ENCODE measurements at places on chromosomes 7 and 10. TPM values are rescaled to one million over a fixed set of nuclear protein-coding genes. Genes with fewer than 3 reads are reported as not detected.

DNA sequence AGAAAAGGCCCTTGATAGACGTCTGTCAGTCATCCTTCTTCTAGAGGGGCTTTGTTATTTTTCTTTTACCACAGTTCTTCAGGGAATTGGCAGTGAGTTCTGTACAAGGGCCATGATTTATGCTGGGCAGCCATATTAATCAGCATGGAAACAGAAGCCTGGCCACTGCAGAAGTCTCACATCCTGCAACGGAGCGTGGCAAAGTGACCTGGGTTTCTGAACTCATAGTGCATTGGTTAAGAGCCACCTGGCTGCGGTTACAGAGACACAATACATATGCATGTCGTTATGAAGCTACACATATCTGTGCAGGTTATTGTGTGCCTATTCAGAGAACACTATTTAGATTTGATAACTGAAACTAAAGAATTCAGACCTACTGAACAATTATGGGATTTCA, 419.4 kb upstream of the CELF2 start:
- no peak for DNase-seq
- no peaks in the 10 kb centered on the region for H3K27me3 ChIP-seq

- H3K36me3 ChIP-seq: no peaks in the 10 kb centered on the region
- DNase-seq: no peak
- H3K27me3 ChIP-seq: peaks cover 81% of the 10 kb centered on the region
Observed at GRCh38 chr7:27212497-27213432, 12.9 kb upstream of the HOXA13 start.

DNA sequence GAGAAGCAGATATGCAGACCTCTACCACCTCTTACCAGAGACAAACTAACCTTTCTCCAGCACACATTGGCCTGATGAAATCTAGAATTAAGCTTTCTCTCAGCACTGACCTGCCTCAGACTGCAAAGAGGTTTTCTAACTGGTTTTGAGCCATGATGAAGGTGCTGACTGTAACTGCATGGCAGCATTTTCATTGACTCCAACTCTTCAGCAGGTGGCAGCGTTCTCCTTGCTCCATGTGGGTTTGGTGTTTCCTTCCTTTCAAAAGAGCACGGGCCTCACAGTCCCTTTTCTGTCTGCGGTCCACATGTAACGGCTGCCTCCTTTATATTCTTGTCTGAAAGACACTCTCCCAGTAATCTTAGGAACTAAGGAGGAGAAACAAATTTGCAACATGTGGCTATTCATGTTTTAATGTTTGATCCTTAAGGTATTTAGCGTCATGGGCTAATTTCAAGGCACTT, 12.6 kb downstream of the KLLN start:
- no peaks in the 10 kb centered on the region for H3K27me3 ChIP-seq
- peaks cover 9% of the 10 kb centered on the region for H3K4me1 ChIP-seq
- DNase-seq: peak; percentile 40

DNA sequence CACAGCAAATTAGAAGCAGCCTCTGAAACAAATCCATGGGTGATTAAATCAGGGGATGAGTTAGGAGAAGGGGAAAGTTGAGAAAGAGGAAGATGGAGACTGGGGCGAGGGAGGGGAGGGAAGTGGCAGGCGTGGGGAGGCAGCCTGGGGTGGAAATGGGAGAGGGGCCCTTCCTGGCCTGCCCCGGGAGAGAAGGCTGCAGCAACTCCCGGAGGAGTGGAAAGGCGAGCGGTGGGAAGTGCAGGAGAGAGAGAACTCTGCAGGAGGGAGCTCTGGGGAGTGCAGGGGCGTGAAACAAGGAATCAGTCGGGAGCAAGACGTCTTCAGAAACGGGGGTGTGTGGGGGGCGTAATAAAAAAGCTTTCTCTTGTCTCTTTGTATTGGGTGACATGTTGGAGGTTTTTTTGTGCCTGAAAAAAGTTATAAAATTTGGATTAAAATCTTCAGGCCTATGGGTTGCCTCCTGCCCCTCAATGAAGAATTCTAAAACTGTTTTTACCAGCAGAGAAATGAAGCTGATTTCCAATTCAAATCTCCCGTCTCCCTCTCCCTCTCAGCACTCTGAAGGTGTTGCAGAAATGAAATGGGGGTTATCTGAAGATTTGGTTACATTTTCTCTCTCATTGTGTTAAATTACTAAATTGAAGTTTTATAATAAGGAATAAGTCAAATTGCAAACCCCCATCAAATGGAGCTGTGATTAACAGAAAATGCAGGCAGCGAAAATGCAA, 4.7 kb upstream of the UNCX start:
- no peaks in the 10 kb centered on the region for H3K4me1 ChIP-seq
- DNase-seq: no peak
- H3K36me3 ChIP-seq: no peaks in the 10 kb centered on the region

DNA sequence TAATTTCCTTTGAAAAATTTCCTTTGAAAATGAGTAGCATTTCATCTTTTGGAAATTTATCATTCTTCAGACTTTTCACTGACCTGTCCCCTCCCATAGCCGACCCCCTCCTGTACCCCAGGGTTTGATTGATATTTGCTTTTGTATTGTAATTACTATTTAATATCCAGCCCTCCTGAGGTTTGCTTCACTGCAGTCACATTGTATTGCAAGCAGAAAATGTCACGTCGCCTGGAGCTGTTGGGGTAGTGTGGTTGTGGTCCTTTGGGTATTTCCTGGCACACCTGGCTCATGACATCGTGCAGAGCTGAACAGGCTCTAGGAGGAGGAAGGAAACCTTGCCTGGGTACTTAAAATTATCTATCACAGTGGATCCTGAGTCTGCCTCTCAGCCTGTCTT, 116.1 kb downstream of the INSYN2A start:
- H3K4me1 ChIP-seq: no peaks in the 10 kb centered on the region
- H3K27me3 ChIP-seq: no peaks in the 10 kb centered on the region
- H3K36me3 ChIP-seq: no peaks in the 10 kb centered on the region
- no peak overlapping the region for H3K27ac ChIP-seq
- no peak for DNase-seq

GRCh38 chr10:938941-939678, 7.6 kb upstream of the LARP4B start:
- DNase-seq: no peak
- H3K27me3 ChIP-seq: no peaks in the 10 kb centered on the region
- no peaks in the 10 kb centered on the region for H3K36me3 ChIP-seq
- H3K4me3 ChIP-seq: no peak overlapping the region
- peaks cover 21% of the 10 kb centered on the region for H3K4me1 ChIP-seq
- H3K27ac ChIP-seq: no peak overlapping the region

DNA sequence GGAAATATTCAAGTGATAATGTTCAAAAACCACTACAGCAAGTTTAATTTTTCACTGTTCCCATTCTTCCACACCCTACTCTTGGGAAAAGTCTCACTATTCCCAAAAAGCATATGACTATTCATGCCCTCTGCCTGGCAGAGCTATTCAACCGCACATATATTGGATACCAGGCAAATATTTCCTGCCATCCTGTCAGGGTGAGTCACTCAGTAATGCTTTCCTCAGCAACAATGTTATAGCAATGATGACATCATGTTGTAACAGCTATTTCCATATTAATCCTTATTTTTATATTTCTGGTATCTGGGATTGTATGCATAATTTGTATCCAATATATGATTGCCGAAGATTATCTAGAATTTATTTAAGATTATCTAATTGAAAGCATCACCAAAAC, 114.0 kb upstream of the PLXDC2 start:
- H3K36me3 ChIP-seq: no peaks in the 10 kb centered on the region
- H3K4me1 ChIP-seq: no peaks in the 10 kb centered on the region
- DNase-seq: no peak
- H3K4me3 ChIP-seq: no peak overlapping the region
- no peaks in the 10 kb centered on the region for H3K27me3 ChIP-seq
- H3K27ac ChIP-seq: no peak overlapping the region

DNA sequence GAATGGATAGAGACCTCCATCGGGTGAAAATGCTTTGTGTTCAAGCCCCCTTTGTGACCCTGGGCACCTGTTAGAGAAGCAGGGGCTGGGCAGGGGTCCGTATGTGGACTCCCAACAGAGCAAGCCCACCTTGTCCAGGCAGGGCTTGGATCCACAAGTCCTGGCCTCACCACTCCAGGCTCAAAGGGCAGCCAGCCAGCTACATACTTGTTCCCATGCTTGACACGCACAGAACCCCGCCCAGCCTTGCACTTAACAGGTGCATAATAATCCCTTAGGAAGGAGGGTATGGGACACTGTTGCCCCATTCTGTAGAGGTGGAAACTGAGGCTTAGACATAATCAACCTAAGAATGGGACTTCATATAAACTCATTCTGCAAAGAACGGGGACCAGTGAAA, 160.6 kb downstream of the PRKAG2 start:
- no peaks in the 10 kb centered on the region for H3K36me3 ChIP-seq
- peaks cover 5% of the 10 kb centered on the region for H3K4me1 ChIP-seq
- H3K4me3 ChIP-seq: no peak overlapping the region
- H3K27me3 ChIP-seq: no peaks in the 10 kb centered on the region
- DNase-seq: no peak

GRCh38 chr7:36188266-36188665, 35.2 kb downstream of the EEPD1 start:
- no peak overlapping the region for H3K4me3 ChIP-seq
- H3K4me1 ChIP-seq: peaks cover 3% of the 10 kb centered on the region

- H3K4me3 ChIP-seq: no peak overlapping the region
- H3K36me3 ChIP-seq: no peaks in the 10 kb centered on the region
- no peaks in the 10 kb centered on the region for H3K4me1 ChIP-seq
- no peaks in the 10 kb centered on the region for H3K27me3 ChIP-seq
Observed at GRCh38 chr10:83871187-83872081, 267.9 kb upstream of the GHITM start.

DNA sequence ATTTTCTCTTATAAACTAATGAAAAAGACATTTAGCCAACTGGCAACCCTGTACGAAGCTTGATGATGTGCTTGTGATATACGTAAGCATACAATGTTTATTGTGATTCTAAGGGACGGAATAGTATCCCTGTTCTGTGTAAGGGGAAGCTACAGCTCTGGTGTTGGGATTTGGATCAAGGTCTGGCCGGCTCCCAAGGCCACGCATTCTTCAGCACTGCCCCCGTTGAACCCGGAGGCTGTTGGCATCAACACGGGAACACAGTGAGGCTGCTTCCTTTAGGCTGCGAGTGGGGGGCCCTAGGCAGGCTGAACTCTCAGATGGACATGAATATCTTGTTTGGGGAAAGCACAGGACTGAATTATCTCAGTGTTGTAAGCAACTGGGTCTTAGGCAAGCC, 180.6 kb downstream of the CAMK1D start:
- no peak overlapping the region for H3K27ac ChIP-seq
- peaks cover under 1% of the 10 kb centered on the region for H3K27me3 ChIP-seq
- DNase-seq: no peak
- H3K36me3 ChIP-seq: peaks cover 4% of the 10 kb centered on the region
- peaks cover 7% of the 10 kb centered on the region for H3K4me1 ChIP-seq

DNA sequence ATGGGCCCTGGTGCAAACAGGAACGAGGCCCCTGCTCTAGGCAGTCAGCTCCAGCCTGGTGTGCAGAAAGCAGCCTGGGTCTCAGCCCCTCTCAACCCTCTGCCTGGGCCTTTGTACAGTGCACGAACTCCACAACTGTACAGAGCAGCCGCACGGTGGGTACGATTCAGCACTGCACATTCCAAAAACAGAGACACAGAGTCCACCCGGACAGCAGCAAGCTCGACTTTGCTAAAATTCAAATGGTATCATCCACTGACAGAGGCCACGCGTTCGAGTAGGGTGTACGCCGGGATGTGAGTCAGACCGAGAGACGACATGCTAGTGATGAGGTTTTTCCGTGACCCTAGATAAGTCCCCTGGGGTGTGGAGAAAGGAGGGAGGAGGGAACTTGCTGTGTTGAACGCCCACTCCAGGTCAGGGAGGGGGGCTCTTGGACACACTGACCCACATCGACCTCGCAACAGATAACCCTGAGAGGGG, 65.6 kb upstream of the PDGFA start:
- no peaks in the 10 kb centered on the region for H3K27me3 ChIP-seq
- DNase-seq: peak; percentile 66
- peaks cover 60% of the 10 kb centered on the region for H3K36me3 ChIP-seq
- H3K27ac ChIP-seq: peak overlapping the region; percentile 95
- H3K4me1 ChIP-seq: peaks cover 33% of the 10 kb centered on the region

- no peak for DNase-seq
- no peak overlapping the region for H3K27ac ChIP-seq
- no peaks in the 10 kb centered on the region for H3K36me3 ChIP-seq
- no peaks in the 10 kb centered on the region for H3K4me1 ChIP-seq
Observed at GRCh38 chr7:39333701-39334100, 232.5 kb upstream of the YAE1 start.

GRCh38 chr7:70153933-70154332, 555.7 kb downstream of the AUTS2 start:
- no peak for DNase-seq
- H3K4me1 ChIP-seq: no peaks in the 10 kb centered on the region
- H3K4me3 ChIP-seq: no peak overlapping the region

DNA sequence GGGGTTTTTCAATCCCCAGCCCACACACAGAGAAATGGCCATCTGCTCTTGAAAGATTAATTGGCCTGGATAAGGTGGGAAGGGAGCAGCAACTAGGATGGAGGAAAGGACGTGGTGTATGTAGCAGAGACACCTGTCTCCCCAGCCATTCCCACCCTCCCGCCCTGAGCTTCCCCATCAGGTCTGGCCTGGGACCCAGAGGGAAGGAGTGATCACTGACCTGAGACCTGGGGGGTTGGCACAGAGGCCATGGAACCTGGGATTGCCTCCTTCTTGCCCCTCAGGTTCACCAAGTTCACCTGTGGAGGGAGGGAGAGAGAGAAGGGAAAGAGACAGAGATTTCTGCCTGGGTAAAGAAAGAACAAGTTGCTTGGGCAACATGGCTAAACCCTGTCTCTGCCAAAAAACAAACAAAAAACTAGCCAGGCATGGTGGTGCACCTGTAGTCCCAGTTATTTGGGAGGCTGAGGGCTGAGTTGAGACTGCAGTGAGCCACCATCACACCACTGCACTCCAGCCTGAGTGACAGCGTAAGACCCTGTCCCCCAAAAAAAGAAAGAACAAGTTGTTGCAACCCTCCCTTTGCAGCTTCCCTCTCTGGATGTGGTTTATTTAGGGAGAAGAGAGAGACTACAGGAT, 11.3 kb upstream of the TRPV6 start:
- H3K27ac ChIP-seq: no peak overlapping the region
- H3K27me3 ChIP-seq: peaks cover 4% of the 10 kb centered on the region
- no peaks in the 10 kb centered on the region for H3K4me1 ChIP-seq

DNA sequence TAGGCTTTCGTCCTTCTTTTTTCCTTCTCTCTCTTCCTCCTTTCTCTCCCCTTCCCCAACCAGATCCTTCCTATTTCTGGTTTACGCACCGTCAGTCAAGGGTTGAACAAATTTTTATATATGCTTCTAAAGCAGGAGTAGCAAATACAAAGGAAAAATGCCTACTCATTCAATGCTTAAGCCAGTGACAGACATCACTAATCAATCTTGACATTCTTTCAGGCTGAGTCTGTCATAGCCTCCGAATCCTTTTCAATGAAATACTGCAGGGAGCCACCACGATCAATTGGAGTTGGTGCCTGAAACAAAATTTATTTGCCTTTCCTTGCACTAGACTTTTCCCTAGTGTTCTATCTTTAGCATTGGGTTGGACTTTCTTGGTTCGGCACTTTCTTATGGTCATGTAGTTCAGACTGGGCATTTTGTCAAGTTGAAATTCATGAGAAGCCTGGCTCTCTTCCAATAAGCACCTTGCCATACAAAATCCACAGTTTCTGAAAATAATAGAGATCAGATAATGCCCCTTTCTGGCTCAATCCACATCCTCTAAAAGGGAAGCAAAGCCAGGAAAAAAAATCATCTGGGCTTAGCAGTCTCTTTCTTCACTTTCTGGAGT, 239.5 kb upstream of the PLXNA4 start:
- H3K27me3 ChIP-seq: no peaks in the 10 kb centered on the region
- H3K4me1 ChIP-seq: no peaks in the 10 kb centered on the region
- peaks cover 5% of the 10 kb centered on the region for H3K36me3 ChIP-seq
- no peak overlapping the region for H3K27ac ChIP-seq
- no peak for DNase-seq

Gene DUS4L
- 10.8 TPM for total RNA-seq

Gene ZNF117
- 3.5 TPM for total RNA-seq

Gene STRIP2
- 73.5 TPM for total RNA-seq

Gene DNAJB12
- 34.0 TPM for total RNA-seq

Gene LRRN3
- total RNA-seq: 28.0 TPM

Gene PRTFDC1
- 0.11 TPM for total RNA-seq

Gene PLEKHS1
- not detected for total RNA-seq

Gene LDB3
- total RNA-seq: not detected
